ENCODE measurements at places on chromosomes 6 and 20. TPM values are rescaled to one million over a fixed set of nuclear protein-coding genes. Genes with fewer than 3 reads are reported as not detected.
A peak's percentile ranks its signal among the peaks of the same experiment; 100 is the strongest.

HMGCLL1 gene
- polyA plus RNA-seq = not detected

- no peak for DNase-seq
- no peaks in the 10 kb centered on the region for H3K36me3 ChIP-seq
- peaks cover 27% of the 10 kb centered on the region for H3K4me1 ChIP-seq
- peak overlapping the region; percentile 19 for H3K4me3 ChIP-seq
- H3K27ac ChIP-seq = peak overlapping the region; percentile 57
- H3K27me3 ChIP-seq = peaks cover 3% of the 10 kb centered on the region
These were observed 826 bp upstream of the PYGB start for GRCh38 chr20:25247000-25247517.

- H3K4me3 ChIP-seq = no peak overlapping the region
- H3K36me3 ChIP-seq = no peaks in the 10 kb centered on the region
- H3K27ac ChIP-seq = no peak overlapping the region
These were observed 26.8 kb upstream of the SLC35B3 start for GRCh38 chr6:8462169-8462568.

DNA sequence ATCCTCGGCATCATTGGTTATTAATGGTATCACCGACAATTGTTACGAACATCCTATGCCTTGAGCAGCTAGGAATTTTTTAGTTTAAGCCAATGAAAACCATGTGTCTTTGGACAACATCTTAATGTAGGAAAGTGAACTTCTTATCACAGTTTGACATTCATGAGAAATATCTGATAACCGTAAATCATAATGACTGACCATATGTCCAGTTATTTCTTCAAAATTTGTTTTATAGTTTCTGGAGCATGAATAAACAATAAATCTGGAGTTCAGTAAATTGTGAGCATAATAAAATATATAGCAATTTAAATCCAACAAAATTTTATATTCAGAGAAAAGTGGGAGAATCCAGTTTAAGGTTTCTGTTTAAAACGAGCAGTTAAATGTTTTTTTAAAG is 970.1 kb upstream of the ADGRB3 start:
- H3K4me1 ChIP-seq = no peaks in the 10 kb centered on the region
- no peak for DNase-seq
- H3K27ac ChIP-seq = no peak overlapping the region
- no peak overlapping the region for H3K4me3 ChIP-seq

DNA sequence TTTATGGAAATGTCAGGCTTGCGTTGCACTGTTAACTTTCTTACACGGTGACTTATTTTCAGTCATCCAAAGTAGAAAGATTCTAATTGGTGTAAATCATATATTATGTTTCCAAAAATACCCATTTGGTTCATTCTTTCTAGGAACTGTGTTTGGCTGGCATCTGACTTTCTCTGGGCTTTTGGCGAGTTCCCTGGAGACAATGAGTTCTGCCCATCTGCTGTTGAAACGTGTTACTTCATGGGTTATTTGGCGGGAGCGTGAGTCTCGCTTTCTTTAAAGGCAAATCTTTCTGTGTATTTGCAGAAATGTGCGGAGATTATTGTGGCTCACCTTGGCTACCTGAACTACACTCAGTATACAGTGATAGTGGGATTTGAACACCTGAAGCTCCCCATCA is 29.5 kb downstream of the TMEM181 start:
- H3K4me1 ChIP-seq = no peaks in the 10 kb centered on the region
- H3K27me3 ChIP-seq = no peaks in the 10 kb centered on the region
- peaks cover 94% of the 10 kb centered on the region for H3K36me3 ChIP-seq

ESR1 gene
- polyA plus RNA-seq = 1.4 TPM

- no peak overlapping the region for H3K27ac ChIP-seq
- H3K27me3 ChIP-seq = no peaks in the 10 kb centered on the region
- H3K4me1 ChIP-seq = no peaks in the 10 kb centered on the region
- H3K4me3 ChIP-seq = no peak overlapping the region
- no peaks in the 10 kb centered on the region for H3K36me3 ChIP-seq
- no peak for DNase-seq
These were observed 178.8 kb upstream of the HDDC2 start for GRCh38 chr6:125480571-125480970.

PMEPA1 gene
- polyA plus RNA-seq = 0.86 TPM

DNA sequence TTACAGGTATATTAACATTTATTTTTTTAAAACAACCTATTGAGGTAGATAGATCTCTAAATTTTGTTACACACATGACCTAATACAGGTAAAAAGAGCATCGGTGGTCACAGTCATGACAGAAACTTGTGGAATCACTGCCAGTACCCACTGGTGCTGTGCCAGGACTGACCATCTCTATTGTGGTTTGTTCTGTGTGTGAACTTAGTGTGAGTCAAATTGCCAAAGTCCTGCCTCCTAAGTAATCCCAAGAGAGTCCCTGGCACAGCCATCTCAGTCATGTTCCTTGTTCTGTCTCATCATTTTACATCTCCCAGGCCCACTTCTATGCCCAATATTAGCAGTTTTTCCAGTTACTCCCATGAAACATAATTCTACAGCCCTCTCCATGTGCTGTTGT is 21.4 kb downstream of the GSTA2 start:
- no peak overlapping the region for H3K27ac ChIP-seq
- no peaks in the 10 kb centered on the region for H3K36me3 ChIP-seq
- no peaks in the 10 kb centered on the region for H3K4me1 ChIP-seq
- no peak for DNase-seq
- peaks cover 5% of the 10 kb centered on the region for H3K27me3 ChIP-seq

DNMT3B gene
- polyA plus RNA-seq = 0.14 TPM

DNA sequence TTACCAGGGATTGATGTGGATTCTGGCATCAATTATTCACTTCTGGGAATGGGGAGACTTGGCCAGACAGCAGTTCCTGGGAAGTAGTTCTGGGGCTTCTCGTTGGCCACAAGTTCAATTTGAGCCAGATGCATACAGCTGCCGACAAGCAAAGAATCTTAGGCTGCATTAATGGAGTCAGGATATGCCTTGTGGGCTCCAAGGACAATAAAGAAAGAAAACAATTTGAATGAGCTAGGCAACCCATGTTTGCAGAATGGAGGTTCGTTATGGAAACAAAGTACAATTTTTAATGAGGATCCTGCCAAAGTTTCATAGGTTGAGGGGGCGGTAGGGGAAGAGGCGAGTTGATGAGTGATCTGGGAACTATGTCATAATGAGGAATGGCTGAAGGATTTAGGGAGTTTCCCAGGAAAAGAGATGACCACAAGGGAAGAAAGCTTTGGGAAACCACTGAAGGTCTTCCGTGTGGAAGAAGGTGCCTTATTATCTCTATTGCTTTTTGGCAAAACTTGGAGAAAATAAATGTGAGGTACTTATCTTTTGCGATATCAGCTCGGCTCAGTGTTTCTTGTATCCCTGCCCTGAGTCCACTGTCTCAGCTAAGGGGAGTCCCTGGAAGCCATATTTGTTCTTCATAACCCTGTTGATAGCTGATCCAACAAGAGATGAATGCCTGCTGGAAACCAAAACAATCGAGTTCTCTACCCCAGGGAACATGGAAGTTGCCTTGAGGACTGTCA is 181.0 kb upstream of the ZNF217 start:
- no peaks in the 10 kb centered on the region for H3K4me1 ChIP-seq
- H3K27ac ChIP-seq = no peak overlapping the region
- no peaks in the 10 kb centered on the region for H3K36me3 ChIP-seq
- no peaks in the 10 kb centered on the region for H3K27me3 ChIP-seq

- H3K4me3 ChIP-seq = peak within 1 kb of the TSS; percentile 96
- H3K27ac ChIP-seq = peak within 1 kb of the TSS; percentile 55
- no peaks in the 10 kb centered on the region for H3K36me3 ChIP-seq
These were observed at the start of gene ZKSCAN3 for GRCh38 chr6:28349892-28350737. TSS of gene ZKSCAN3 (plus strand) at chr6:28349947. CDS start at chr6:28359587, 9,640 bp downstream.

DNA sequence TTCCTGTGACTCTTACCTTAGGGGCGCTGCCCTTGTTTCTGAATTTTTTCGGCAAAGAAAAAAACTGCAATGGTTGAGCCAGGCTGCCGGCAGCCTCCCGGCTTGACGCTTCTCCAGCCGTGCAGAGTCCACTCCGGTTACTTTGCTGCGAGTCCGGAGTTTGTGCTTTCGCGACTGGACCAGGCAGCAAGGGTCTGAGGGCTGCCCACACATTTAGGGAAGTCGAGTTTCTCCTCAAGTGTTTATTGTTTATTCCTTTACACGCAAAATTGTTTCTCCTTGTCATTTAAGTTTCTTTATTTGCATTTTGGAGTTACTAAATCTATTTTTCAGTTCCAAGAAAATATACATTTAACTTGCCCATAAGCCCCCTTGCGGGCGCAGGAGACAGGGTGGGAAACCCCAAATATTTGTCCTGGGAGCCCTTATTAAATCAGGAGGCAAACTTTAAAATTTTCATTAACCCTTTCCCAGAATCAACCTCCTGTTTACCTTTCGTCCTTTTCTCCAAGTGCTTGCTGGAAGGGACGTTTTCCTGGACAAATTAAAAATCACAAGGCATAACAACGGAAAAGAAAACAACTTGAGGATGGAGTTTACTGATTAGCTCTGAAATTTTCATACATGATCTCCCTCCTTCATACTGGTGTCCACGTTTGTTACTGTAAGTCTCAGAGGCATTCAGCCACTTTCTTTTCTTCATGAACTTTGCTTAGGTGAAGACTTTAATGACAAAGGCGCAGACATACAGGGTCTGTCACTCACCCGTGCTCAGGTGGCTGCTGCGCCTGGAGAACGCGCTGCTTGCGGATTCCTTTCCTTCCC is 1.7 kb upstream of the PDE10A start:
- no peak overlapping the region for H3K27ac ChIP-seq
- DNase-seq = no peak
- H3K27me3 ChIP-seq = peaks cover 10% of the 10 kb centered on the region
- no peaks in the 10 kb centered on the region for H3K4me1 ChIP-seq
- H3K36me3 ChIP-seq = no peaks in the 10 kb centered on the region

GRCh38 chr6:117483004-117483644 is 650 bp downstream of the DCBLD1 start:
- H3K4me1 ChIP-seq = peaks cover 24% of the 10 kb centered on the region
- peak overlapping the region; percentile 81 for H3K4me3 ChIP-seq

GRCh38 chr6:46509063-46509462 is 17.8 kb upstream of the RCAN2 start:
- no peak overlapping the region for H3K27ac ChIP-seq
- no peak for DNase-seq
- H3K4me1 ChIP-seq = no peaks in the 10 kb centered on the region
- no peaks in the 10 kb centered on the region for H3K36me3 ChIP-seq
- H3K27me3 ChIP-seq = no peaks in the 10 kb centered on the region

PNLDC1 gene
- not detected for polyA plus RNA-seq

GRCh38 chr6:33049323-33050013 is 24.0 kb downstream of the HLA-DPA1 start:
- DNase-seq = no peak
- no peaks in the 10 kb centered on the region for H3K36me3 ChIP-seq
- no peak overlapping the region for H3K4me3 ChIP-seq
- no peaks in the 10 kb centered on the region for H3K4me1 ChIP-seq
- H3K27ac ChIP-seq = no peak overlapping the region

DNA sequence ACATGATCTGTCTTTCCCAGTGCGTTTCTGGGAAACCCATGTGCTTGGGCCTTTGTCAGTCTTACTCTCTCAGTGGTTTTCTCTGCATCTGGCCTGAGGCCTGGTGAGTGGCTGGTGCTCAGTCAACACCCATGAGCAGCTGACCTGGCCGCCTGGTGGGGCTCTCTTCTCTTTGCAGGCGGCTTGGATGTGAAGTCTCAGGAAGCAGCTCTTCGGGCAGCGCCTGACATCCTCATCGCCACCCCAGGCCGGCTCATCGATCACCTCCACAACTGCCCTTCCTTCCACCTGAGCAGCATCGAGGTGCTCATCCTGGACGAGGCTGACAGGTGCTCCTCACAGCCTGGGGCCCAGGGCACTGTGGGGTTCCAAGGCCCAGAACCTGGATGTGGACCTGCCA is 10.8 kb downstream of the DDX27 start:
- no peak for DNase-seq
- peaks cover 88% of the 10 kb centered on the region for H3K36me3 ChIP-seq
- H3K27me3 ChIP-seq = no peaks in the 10 kb centered on the region
- H3K27ac ChIP-seq = no peak overlapping the region
- H3K4me3 ChIP-seq = no peak overlapping the region
- no peaks in the 10 kb centered on the region for H3K4me1 ChIP-seq

GRCh38 chr20:44111712-44112335 is 75.2 kb downstream of the JPH2 start:
- H3K36me3 ChIP-seq = no peaks in the 10 kb centered on the region
- H3K27me3 ChIP-seq = peaks cover 17% of the 10 kb centered on the region
- no peak for DNase-seq
- H3K4me1 ChIP-seq = peaks cover 4% of the 10 kb centered on the region

- no peaks in the 10 kb centered on the region for H3K27me3 ChIP-seq
- H3K4me1 ChIP-seq = no peaks in the 10 kb centered on the region
- no peak overlapping the region for H3K4me3 ChIP-seq
- no peaks in the 10 kb centered on the region for H3K36me3 ChIP-seq
These were observed 19.8 kb upstream of the ENPP1 start for GRCh38 chr6:131787766-131788712.

DNA sequence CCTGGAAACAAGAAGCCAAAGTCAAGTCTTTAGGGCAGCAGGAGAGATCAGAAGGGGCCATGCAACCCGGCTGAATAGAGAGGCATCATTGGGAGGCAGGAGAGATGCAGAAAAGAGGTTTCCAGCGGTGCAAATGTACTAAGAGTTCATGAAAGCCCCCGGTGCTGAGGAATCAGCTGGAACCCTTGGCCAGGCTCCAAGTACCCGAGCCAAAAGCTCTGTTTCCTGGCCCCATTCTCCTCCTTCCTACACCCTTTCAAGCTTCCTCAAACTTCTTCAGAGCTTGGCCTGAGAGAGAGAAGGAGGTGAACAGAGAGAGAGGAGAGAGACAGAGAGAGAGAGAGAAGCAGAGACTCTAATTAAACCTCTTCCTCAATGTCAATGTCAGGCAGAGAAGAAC is 433.5 kb downstream of the PRKN start:
- no peaks in the 10 kb centered on the region for H3K4me1 ChIP-seq
- H3K27ac ChIP-seq = no peak overlapping the region
- no peak overlapping the region for H3K4me3 ChIP-seq
- H3K27me3 ChIP-seq = no peaks in the 10 kb centered on the region
- no peak for DNase-seq

- no peaks in the 10 kb centered on the region for H3K4me1 ChIP-seq
- DNase-seq = no peak
- H3K36me3 ChIP-seq = no peaks in the 10 kb centered on the region
- no peak overlapping the region for H3K27ac ChIP-seq
These were observed 216.4 kb upstream of the MCHR2 start for GRCh38 chr6:100210137-100211117.

SIRPB2 gene
- not detected for polyA plus RNA-seq

UBD gene
- polyA plus RNA-seq = not detected

DNA sequence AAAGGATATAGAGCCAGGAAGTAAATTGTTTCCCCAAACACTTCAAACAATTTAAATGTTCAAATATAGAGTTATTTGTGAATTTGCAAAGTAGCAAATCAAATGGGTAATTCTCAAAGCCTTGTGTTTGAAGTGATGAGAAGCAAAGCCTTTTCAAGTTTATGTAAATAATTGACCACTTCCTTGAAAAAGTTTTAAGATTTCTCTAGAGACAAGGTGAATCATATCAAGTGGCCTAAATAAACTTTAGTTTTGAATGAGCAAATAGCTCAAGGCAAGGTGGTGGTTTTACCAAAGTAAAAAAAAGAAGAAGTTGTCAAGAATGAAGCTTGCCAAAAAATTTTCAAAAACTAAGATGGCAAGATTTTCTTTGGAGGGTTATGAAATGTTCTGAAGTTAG is 42.6 kb upstream of the IFNGR1 start:
- no peak overlapping the region for H3K4me3 ChIP-seq
- no peaks in the 10 kb centered on the region for H3K4me1 ChIP-seq
- H3K27me3 ChIP-seq = peaks cover 11% of the 10 kb centered on the region
- no peak overlapping the region for H3K27ac ChIP-seq
